NCI-H2171 treated with DMSO at 0.1 percent for 48 hours (cell line): ENCODE measurements at places on chromosomes 12 and 14.

DNA sequence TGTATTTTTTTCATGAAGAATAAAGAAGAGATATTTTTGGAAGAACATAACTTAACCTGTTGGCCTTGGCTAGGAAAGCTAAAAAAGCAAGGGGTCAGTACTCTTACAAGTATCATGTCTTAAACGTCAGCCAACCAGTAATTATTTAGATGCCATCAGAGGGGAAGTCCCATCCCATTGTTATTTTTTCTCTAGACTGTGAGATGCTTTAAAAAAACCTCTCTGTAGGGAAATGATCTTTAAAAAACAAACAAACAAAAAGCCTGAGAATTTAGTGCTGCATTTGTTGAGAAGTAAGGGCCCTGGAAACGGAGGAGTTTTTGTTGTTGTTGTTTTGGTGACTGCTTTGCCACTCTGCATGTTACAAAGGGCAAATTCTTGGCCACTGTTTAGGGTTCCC is 474.0 kb downstream of the ZFP36L1 start:
- no peak for DNase-seq

DNA sequence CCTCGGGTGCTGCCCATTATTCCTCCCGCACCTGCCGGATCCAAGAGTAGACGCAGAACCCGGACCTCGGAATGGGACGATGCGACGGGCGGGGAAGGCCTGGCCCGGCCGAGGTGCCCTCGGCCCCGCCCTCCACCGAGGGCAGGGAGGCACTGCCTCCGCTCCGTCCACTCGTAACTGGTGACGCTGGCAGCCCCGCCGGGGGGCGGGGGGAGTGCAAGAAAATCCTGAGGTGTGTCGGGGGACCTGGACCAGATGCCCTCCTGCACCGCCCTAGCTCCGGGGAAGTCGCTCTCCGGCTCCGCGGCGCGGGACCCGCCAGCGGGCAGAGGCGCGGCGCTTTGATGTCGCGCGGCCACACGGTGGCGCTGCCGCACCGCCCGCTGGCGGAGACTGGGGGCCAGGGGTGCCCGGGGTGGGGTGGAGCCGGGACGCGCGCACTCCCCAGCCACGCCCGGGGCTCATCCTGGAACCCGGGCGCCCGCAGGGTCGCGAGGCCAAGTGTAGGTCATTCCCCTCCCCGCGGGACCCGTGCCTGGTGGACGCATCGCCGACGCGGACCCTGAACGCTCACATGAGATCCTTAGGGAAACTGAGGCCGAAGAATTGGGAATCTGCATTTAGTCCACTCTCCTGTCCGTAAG is 202.8 kb downstream of the TTC8 start:
- peak; percentile 25 for DNase-seq

GRCh38 chr12:11668611-11669010 is 19.1 kb downstream of the ETV6 start:
- DNase-seq: no peak

GRCh38 chr14:68962681-68963080 is 16.4 kb downstream of the ACTN1 start:
- DNase-seq: no peak

GRCh38 chr12:14570231-14570630 is 2.5 kb upstream of the PLBD1 start:
- no peak for DNase-seq

DNA sequence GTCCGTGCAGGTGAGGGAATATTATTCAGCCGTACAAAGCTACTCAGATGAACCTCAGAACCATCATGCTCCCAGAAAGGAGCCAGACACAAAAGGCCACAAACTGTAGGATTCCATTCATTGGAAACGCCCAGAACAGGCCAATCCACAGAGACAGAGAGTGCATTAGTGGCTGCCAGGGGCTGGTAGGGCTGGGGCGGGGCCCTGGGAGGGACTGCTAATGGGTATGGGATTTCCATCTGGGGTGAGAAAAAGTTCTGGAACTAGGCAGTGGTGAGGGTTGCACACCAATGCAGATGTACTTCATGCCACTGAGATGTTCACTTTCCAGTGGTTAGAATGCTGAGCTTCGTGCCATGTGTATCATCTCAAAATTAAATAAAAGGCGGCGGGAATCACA is 101.1 kb downstream of the RFLNA start:
- peak; percentile 43 for DNase-seq

- no peak for DNase-seq
Observed at GRCh38 chr14:31124197-31124596, 83.4 kb downstream of the HECTD1 start.

GRCh38 chr12:19608039-19608438 is 168.7 kb downstream of the AEBP2 start:
- DNase-seq: no peak

- DNase-seq: peak; percentile 92
Observed at GRCh38 chr12:104055686-104056388, 5.8 kb upstream of the GLT8D2 start.

DNA sequence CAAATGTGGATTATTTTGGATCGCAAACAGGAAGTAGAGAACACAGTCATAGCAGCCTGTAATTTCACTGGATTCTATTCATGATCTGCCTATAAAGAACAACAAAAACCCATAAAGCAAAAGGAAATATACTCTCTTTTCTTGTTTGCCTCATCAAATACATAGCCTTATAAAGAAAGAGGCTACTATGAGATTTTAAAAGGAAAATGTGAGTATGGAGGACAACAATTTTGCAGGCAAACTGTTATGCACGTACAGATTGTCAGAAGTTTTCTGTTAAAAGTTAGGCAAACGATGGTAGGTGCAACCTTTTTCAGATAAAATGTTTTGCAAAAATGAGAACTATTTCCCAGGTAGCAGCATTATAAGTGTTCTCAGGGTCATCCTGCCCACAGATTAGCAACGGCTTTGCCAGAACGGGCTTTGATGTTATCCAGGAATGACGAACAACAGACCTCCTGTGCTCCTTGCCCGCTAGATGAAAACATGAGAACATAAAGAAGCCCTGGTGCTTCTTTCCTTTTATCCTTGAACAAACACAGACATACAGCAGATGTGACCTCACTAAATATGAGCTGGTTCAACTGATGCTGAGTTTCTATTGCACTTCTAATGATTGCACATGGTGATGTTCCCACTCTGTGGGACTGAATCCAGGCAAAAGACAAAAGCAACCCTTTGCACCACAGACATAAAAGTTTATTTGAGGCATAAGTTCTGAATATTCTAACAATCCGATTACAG is 88.1 kb downstream of the ITPR2 start:
- DNase-seq: peak; percentile 37
